ENCODE measurements at places on chromosomes 2 and 18. TPM values are rescaled to one million over a fixed set of nuclear protein-coding genes. Genes with fewer than 3 reads are reported as not detected.

DNA sequence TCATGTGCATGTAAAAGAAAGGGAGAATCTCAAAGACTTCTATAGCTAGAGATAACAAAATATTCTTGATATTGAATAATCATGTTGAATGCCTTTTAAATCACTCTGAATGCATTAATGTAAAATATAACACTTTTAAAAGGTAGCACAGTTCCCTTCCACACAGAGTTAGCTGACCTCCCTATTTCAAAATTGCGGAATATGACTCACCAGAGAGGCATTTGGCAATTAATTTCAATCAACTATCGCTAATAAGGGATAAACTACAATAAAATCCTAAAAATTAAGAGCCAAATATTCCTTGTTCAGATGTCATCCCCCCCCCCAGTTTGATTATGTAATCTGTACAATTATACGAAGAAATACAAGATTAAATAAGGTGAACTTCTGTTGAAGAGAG is 29.3 kb downstream of the ZC3H15 start:
- H3K36me3 ChIP-seq: peaks cover 7% of the 10 kb centered on the region
- peaks cover 26% of the 10 kb centered on the region for H3K4me1 ChIP-seq
- H3K27me3 ChIP-seq: no peaks in the 10 kb centered on the region
- peak overlapping the region; percentile 48 for H3K27ac ChIP-seq

Gene VPS54
- total RNA-seq: 14.3 TPM

DNA sequence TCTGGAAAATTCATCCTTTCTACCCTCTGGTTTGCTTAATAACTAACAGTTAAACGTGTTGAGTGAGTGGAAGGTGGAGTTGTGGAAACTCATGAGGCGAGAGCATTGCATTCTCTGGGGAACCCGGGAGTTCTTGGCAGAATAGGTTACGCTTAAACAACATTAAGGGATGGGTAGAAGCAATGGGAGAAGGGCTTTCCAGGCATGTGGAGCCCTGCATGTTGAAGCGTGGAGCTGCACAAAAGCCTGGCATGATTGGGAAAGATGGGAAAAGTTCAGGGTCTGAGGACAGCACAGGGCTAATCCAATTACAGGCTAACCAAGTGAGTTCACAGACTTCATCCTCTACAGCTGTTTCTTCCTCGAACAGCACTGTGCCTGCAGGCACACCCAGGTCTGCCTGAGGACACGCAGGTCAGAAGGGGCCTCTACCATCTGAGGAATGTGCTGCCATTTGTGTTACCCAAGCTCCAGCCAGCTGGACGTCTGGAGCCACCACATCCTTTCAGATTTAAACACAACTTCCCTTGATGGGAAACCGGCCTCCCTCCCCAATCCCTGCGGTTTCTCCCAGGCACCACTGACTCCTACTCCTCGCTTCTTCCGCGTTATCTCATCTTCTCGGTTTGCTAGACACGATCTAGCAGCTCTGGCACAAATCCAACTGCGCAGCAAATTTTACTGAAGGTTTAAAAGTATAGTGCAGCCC is 164.2 kb downstream of the ANTXR1 start:
- H3K27ac ChIP-seq: peak overlapping the region; percentile 98
- peaks cover 6% of the 10 kb centered on the region for H3K27me3 ChIP-seq
- peaks cover 48% of the 10 kb centered on the region for H3K4me1 ChIP-seq
- peak; percentile 73 for DNase-seq
- H3K4me3 ChIP-seq: peak overlapping the region; percentile 78

GRCh38 chr2:67388680-67389079 is 8.5 kb upstream of the ETAA1 start:
- no peak for DNase-seq
- H3K27ac ChIP-seq: peak overlapping the region; percentile 90
- H3K27me3 ChIP-seq: no peaks in the 10 kb centered on the region
- H3K4me1 ChIP-seq: peaks cover 49% of the 10 kb centered on the region

DNA sequence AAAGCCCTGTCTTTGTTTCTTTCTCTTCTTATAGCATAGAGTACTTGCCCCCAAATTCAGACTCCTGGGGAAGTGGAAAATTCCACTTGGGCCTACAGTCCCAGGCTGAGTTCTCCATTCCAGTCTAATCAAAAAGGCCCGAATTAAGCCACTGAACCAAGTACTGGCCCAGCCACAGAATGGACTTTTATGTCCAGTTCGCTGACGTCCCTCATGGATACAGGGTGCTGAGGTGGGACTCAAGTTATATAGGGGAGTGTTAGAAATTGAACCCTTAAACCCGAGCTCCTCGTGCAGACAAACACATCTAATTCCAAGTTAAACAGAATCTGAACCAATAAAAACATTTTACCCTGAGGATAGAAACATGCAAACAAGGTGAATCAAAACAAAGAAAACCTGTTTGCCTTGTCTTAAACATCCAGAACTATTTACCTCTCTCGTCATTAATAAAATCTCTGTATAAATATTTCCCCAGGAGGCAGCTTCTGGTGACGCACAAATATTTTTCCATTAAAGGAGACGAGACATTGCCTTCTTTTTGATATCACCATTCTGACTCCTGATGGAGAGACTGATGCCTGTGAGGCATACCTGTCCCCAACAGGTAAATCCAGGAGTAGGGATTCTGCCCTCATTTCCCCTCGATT is 136.8 kb upstream of the ARL4C start:
- 0 out of 2 replicates have a peak overlapping the region, but pooled peaks have one; percentile 23 for H3K4me3 ChIP-seq
- peaks cover 47% of the 10 kb centered on the region for H3K4me1 ChIP-seq
- peaks cover 4% of the 10 kb centered on the region for H3K27me3 ChIP-seq
- H3K27ac ChIP-seq: peak overlapping the region; percentile 27
